Muscle of leg (tissue), 16 donors: ENCODE measurements at places on chromosomes 3 and 15. TPM values are rescaled to one million over a fixed set of nuclear protein-coding genes. Genes with fewer than 3 reads are reported as not detected.

- DNase-seq = no peak
These were observed 31.8 kb upstream of the CRTC3 start for GRCh38 chr15:90497912-90498311.

- DNase-seq = no peak
These were observed 12.3 kb downstream of the DPH3 start for GRCh38 chr3:16252243-16252978.

- DNase-seq = no peak
These were observed 43.5 kb upstream of the TP63 start for GRCh38 chr3:189587664-189588040.

- no peak for DNase-seq
These were observed 1237.5 kb downstream of the ZPLD1 start for GRCh38 chr3:103672346-103672745.

- no peak for DNase-seq
These were observed 83.3 kb upstream of the C2CD4B start for GRCh38 chr15:62248277-62248984.

DNA sequence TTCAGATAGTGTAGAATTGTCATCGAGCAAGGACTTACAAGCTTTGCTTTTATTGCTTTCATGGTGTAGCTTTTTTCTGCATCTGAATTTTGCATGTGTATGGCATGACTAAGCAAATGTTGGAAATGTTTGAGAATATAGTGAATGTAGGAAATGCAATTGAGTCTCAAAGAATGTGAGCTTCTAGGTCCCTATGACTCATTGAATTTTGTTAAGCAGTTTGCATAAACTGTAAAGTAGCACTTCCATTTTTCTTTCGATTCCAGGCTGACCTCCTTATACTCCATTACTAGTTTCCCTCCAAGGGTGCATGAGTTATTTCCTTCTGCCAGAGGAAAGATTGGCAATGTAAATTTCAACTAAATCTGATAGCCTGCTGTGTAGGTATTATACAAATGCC, 619.2 kb downstream of the DIPK2A start:
- DNase-seq = no peak

CLRN1 gene
- total RNA-seq = 0.18 TPM
